ENCODE measurements at places on chromosomes 3 and 15.

DNA sequence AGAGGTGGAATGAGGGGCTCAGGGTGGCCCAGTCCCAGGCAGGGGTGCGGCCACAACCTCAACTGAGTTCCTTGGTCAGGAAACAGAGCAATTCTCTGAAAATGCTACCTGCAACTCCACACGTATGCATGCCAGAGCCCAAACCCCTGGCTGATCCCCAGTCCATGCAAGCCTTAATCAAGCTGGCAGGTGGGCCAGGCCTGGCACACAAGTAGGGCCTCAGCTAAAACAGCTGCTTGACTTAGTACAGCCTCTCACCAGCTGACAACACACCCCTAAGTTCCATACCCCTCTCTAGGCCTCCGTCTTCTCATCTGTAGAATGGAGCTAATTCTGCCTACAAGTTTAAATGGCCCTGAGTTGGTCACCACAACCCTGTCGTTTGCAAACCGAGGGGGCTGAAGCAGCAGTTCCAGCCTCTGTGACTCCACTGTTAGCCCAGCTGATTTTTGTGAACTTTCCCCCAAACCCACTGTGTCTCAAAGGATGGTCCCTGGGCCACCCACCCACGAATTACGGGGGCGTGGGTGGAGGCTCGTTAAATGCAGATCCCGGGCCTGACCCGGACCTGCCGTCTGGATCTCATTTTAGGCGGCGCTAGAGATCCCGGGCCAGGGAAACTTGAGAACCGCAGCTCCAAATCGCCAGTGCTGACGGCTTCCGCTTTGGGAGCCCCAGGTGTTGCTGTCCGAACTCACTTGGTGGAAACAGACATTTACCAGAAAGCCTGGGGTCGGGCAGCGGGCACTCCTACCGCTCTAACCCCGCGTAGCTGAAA lies 927 bp downstream of the CHDH start:
- DNase-seq: no peak

- DNase-seq: no peak
Measured at GRCh38 chr15:78615151-78615589, 5.6 kb downstream of the CHRNA3 start.

DNA sequence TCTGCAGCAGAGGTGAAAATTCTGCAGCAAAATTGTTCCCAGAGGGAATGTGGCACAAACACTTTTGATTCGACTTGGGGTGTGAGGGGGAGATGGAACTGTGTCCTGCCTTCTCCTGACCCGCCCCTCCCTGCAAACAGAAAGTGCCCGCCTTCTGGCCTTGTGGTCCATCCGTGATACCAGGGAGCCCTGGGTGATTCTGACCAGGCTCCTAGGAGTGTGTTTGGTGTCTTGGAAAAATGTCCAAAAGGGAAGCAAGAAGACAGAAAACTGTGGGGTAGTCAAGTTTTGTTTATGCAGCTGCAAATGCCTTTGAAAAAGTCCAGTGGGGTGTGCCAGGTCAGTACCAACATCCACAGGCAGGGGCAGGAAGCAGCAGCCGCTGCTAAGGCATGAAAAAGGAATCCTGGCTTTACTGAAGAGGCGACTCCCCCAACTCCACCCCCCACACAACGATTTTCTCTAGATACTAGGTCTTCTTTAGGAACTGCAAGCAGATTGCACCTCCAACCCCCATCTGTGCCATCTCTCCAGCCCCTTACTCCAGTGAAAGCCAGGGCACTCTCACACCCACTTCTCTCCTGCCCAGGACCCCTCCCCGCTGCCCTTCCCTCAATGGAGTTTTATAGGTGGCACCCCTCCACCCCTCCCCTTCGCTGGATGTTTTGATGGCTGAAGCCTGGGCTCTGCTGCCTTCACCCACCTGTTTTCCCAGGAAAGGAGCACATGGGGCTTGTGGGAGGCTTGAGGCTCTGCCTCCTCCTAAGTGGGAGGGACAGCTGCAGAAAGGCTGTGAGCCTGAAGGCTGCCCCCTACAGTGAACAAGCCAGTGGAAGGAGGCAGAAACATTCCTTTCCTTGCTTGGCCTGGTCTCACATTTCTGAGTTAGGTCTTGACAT lies 82.4 kb upstream of the HERC1 start:
- DNase-seq: no peak

DNA sequence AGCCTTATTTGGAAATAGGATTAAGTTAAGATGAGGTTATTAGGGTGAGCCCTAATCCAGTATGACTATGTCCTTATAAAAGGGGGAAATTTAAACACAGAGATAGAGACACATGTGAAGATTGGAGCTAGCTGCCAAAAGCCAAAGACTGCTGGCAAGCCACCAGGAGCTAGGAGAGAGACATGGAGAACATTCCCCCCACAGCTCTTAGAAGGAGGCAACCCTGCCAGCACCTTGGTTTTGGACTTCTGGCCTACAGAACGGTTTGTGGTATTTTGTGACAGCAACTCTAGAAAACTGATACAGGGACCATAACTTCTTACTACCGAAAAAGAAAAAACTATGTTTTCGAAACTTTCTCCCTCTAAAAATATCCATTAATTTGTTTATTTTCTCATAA lies 245.3 kb upstream of the RARB start:
- DNase-seq: no peak

DNA sequence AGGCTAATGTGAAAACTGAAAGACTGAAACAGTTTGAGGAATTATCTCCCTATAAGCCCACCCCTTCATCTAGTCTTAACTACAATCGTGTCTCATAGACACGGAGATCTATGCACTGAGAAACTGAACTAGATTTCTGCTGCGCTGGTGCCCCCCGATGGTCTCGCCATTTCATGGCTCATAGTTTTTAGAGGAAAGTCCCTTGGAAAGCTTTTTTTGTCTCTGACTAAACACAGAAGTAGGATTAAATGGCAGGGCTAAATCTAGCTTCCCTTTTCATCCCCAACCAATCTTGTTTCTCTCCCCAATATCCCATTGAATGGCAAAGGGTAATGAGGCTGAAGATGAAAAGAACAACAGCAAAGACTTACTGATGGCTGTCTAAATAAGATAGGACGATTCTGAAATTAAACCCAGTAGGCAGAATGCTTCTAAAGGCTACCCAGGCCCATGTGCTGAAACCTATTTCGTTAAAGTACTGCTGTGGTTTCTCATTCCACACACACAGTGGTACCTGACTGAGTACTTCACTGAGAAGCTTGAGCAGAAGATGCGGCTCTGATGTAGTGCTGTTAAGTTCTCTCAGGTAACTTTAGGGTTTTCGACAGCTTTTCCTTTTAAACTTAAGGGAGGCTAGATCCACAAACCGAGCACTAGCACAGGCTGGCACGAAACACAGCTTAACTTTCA lies 142.7 kb downstream of the GADL1 start:
- peak; percentile 33 for DNase-seq

- no peak for DNase-seq
Measured at GRCh38 chr3:132723024-132723950, 1.1 kb upstream of the NPHP3 start.

DNA sequence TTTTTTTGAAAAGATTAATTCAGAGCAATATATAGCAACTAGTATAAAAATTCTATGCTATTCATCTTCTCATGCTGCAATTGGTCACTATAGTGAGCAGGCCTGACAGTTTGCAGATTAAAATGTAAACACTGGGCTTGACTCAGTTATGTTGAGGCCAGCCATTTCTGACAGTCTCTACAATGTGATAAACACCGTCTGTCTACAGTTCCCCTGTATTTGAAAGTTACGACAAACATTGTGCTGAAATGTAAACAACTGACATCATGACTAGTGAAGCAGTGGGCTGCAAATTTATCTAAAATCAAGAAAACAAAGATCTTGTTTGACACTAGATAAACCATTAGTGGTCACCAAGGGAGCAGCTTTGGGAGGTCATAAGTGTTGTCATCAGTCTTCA lies 197.4 kb downstream of the ISL2 start:
- DNase-seq: no peak

- DNase-seq: no peak
Measured at GRCh38 chr3:126497956-126498355, 19.6 kb downstream of the UROC1 start.

GRCh38 chr15:81087694-81088093 lies 46.4 kb upstream of the CFAP161 start:
- no peak for DNase-seq

DNA sequence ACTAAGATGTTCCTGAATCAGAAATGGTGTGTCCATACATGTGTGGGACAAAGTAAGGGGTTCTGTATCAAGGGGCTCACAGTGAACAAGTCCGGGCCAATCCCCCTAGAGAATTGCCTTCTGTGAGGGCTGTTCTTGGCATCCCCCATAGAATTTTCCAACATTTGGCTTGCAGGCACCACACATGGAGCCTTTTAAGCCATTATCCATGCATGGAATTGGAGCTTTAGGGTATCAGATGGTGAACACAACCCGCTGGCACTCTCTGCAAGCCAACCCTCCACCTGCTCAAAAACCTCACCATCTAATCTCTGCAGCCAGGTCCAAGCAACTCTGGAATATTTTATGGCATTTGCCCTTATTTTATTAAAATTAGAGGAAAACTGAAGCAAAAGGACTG lies 278.7 kb downstream of the ERC2 start:
- DNase-seq: no peak

- no peak for DNase-seq
Measured at GRCh38 chr3:22372292-22373062, 621.5 kb upstream of the ZNF385D start.

GRCh38 chr3:5072100-5072816 lies 49.8 kb upstream of the ARL8B start:
- DNase-seq: no peak

- no peak for DNase-seq
Measured at GRCh38 chr15:65558336-65558735, 28.1 kb downstream of the HACD3 start.

GRCh38 chr15:90481023-90481422 lies 48.7 kb upstream of the CRTC3 start:
- DNase-seq: no peak

GRCh38 chr15:85010071-85010385 lies 28.4 kb downstream of the PDE8A start:
- DNase-seq: no peak

DNA sequence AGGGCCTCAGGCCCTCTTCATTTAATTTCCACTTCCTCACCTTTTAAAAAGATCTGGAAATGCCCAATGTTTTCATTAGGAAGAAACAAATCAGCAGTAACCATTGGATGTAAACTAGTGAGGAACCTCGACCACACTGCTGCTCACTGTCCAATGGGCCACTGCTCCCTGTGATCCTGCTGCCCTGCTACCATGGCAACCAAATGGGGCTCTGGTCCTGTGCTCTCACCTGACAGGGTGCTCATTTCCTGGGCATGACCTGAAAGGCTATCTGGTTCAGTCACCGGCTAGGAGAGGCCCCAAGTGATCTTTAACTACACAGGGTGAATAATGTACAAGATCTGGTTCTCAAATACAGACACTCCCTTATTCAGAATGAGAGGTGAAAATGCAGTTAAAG lies 54.6 kb downstream of the ARHGEF3 start:
- no peak for DNase-seq

DNA sequence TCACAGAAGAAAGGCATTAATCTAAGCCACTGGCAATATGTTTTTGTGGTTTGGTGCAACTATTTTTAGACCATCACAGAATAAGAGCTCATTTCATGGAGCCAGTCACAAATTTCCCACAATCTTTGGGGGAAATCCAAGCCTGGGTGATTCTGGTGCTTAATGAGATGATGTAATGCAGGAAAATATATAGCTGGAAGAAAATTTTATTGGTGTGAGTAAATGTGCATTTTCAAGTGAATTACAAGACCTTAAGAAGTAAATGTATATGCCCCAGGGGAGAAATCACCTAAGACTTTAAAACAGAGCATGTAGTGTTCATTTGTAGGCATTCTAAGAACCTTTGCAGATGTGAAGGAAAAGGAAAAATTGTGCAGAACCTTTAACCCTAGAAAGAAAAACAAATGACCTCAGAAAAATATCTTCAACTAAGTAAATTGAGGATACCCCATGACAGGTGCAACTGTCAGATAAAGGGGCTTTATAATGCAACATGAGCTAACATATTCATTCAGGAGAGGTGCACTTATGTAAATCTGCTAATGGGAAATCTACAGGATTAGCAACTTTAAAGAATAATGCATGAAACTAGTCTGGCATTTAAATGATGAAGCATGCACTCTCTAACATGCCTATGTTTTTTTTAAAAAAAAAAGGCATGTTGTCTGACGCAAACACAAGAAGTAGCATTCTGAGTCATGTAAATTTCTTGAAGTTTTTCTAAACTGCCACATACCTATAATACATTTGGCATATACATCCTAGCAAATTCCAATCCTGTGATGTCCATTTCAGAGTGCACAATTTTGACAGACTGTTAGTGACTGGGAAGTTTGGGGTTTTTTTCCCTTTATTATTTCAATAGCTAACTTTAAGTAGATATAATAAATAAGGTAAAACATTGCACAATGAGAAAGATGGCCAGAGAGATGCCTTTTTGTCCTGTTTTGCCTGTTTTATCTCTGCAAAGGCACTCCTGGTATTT lies 105.1 kb downstream of the MEX3B start:
- no peak for DNase-seq

- DNase-seq: no peak
Measured at GRCh38 chr3:72756900-72757299, 91.3 kb downstream of the SHQ1 start.

DNA sequence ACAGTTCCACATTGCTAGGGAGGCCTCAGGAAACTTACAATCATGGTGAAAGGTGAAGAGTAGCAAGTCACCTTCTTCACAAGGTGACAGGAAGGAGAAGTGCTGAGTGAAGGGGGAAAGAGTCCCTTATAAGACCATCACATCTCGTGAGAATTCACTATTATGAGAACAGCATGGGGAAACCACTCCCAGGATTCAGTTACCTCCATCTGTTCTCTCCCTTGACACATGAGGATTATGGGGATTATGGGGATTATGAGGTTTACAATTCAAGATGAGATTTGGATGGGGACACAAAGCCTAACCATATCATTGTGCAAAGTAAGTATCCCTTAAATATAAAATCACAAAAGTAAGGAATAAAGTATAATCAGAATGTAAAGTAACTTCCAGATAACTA lies 375.9 kb upstream of the NAALADL2 start:
- no peak for DNase-seq

DNA sequence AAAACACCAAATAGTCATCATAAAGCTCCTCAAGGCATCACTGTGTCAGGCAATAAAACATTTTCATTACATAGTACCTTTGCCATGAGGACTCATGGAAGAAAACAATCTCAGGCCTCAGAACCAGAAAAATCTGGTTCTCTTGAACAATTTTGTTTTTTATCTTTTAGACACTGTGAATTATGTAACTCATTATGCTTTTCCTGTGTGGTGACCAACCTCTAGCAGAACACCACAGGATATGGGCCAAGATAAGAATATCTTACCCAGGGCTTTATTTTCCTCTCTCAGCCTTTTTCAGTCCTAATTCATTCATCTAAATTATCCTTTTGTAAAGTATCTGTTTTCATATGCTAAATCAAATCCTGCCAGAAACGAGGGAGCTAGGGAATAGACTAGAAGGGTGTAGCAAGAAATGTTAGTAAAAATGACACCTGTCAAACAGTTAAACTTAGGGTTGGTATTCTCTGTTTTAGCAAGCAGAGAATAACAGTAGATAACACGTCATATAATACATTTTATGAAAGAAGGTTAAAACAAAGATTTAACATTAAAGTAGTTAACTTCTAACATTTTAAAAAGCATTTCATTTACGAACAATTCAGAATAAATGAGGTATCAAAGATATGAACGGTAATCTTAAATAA lies 111.1 kb downstream of the FBXL22 start:
- no peak for DNase-seq
